ENCODE measurements at places on chromosomes 7 and 10.

DNA sequence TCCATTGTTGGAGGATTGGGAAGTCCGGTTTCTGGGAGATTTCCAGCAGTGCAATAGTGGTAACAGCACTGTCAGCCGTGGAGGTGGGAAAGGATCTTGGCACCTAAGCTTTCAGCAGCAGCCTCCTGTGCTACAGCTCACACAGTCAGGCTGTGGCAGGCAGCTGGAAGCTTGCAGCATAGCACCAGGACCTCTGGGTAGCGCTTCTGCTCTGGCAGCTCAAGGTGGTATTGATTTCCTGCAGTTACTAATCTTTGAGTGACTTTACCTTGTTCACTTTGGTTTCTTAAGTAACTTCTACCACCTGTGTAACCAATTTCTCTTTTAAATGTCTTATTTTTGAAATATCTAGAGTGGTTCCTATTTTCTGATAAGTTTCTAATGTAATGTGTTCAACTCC lies 130.5 kb downstream of the LHFPL3 start:
- no peak for DNase-seq

- no peak for DNase-seq
Observed at GRCh38 chr7:80182630-80183276, 48.1 kb downstream of the GNAI1 start.

DNA sequence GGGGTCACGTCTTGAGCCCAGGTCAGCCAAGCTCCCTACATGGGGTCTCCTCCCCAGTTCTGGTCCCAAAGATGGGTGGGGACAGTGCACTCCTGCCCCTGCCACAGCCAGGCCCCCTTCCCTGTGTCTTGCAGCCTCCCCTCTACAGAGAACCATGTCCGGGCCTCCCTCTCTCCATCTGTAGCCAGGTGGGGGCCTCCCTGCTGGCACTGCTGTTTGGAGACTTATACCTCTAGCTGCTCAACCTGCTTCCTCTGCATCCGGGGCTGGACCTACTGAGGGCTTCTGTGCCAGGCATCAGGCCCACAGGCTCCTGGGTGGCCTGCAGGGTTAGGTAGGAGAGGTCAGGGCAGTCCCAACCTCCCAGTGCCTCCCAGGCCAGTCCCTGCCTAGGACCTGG lies 7.9 kb downstream of the SH2B2 start:
- DNase-seq, result no peak

DNA sequence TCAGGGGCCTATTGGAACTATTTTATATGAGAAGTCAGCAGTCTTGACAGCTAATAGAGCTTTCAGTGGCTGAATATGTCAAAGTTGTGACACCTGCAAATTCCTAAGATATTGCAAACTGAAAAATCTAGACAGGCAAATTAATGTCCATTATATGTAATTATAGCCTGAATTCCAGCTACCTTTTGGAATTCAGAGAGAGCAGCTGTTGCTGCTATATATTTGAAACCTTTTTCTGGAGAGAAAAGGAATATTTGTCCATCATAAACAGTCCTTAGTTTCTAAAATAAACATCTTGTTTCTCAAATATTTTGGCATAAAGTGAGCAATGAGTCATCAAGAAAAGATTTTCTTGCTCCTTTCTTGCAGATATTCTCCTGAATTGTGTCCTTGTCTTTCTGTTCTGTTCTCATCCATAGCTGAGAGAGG lies 408.9 kb upstream of the SEMA3D start:
- no peak for DNase-seq

DNA sequence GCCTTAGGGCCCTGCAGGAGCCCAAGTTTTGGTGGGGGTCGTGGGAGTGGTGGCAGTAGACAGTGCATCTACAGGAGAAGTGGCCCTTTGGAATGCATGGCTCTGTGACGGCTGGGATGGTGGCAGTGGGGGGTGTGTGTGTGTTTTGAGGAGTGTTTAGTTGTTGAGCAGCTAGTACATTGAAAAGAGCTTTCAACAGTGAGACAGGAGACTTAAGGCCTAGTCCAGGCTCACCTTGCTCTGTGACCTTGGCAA lies 27.1 kb downstream of the ZNF775 start:
- DNase-seq, result no peak

DNA sequence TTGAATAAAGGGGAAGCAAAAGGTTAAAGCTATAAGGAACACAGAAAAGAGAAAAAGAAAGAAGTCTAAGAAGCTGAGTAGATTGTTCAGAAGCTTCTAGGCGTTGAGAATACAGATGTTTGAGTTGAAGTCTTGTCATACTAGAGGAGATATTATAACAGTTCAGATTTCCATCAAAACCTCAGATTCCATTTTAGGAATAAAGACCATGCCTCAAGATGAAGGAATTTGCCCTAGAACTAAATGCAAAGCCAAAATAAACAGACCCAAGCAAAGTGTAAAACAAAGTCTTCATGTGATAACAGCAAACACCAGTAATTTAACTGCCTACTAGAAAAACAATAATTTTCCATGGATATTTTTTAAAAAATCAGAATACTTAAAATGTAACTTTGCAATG lies 476.5 kb upstream of the POT1 start:
- DNase-seq, result no peak

- no peak for DNase-seq
Observed at GRCh38 chr7:29087840-29088170, 58.5 kb downstream of the CPVL start.

DNA sequence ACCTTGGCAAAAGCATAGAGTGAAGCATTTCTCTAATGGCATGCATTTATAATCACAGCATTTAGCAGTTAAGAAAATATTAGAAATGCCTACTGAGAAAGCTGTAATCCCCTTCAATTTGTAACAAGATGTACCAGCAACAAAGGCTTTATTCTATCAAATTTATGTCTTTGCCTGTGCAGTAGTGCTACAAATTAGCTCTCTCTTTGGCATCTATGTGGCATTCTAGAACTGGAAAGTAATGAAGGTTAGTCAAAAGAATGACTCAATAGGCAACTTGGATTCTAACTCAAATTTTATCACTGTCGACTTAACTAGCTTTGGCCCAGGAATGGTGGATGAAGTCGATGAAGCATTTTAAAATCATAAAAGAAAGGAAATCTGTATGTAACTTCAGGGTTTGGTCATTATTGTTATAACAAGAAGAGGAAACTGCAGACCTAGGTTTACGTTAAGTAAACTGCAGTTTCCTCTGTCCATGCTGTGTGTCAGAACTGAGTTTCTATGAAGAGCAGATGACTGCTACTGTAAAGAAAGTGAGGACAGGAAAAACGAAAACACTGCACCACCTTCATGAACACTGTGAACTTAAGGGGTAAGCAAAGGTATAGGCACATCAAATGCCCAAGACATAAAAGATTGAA lies 140.0 kb downstream of the RAPGEF5 start:
- no peak for DNase-seq

DNA sequence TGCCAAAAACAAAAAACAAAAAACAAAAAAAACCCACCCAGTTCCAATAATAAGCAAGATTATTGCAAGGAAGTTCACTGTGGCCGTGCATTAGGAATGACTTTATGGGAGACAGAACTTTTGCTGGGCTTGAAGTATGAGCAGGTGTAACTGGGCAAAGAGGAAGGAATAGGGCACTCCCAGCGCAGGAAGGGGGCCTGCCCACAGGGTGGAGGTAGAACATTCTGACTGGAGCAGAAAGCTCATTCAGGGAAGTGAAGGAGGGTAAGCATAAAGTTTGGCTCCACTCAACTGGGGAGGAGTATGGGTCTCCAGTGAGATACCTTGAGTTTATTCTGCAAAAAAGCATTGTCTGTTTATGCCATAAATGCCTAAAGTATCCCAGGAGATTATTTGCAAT lies 42.1 kb upstream of the WIPF3 start:
- no peak for DNase-seq

DNA sequence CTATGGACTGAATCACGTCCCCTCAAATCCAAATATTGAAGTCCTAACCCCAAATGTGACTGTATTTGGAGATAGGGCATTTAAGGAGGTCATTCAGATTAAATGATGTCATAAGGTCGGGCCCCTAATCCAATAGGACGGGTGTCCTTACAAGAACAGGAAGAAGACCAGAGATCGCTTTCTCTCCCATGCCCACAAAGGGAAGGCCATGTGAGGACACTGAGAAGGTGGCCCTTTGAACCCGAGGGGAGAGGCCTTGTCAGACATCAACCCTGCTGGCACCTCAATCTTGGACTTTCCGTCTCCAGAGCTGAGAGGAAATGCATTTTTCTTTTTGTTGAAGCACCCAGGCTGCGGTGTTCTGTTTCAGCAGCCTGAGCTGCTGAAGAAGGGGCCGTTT lies 72.3 kb upstream of the KLF6 start:
- no peak for DNase-seq

- DNase-seq, result no peak
Observed at GRCh38 chr10:86855513-86855912, 99.1 kb downstream of the BMPR1A start.

- no peak for DNase-seq
Observed at GRCh38 chr7:15688279-15688626, 1.8 kb upstream of the MEOX2 start.

GRCh38 chr7:81549484-81550016 lies 220.3 kb downstream of the HGF start:
- DNase-seq, result no peak

GRCh38 chr7:28488061-28488791 lies 75.9 kb downstream of the CREB5 start:
- DNase-seq, result no peak

DNA sequence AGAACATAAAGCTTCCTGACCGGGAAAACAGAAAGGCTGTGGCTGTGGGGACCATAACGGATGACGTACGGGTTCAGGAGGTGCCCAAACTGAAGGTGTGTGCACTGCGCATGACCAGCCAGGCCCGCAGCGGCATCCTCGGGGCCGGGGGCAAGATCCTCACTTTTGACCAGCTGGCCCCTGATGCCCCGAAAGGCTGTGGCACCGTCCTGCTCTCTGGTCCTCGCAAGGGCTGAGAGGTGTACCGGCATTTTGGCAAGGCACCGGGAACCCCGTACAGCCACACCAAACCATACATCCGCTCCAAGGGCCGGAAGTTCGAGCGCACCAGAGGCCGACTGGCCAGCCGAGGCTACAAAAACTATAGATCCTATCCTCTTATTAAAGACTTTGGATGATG lies 179.3 kb downstream of the PTN start:
- no peak for DNase-seq

DNA sequence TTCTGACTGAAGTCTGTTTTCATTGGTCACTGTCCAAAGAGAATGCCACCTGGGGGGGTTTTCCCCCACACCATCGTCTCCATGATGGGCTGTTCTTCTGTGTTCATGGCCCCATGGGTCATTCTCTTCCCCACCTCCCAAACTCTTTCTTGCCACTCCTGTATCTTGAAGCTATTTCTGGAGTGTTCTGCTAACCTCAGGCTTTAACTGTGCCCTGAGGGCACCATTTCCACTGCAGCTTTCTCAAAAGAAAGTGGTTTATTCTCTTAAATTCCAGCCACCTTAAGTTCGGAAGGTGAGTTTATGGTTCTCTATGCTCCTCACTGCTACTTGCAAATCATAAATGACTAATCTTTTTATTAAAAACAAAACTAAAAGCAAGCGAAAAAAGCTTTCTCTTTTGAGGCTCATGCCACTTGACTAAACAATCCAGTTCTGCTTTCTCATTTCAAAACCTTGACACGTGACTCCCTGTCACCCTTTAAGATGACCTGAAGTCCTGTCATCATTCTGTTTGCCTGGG lies 7.4 kb upstream of the APBB1IP start:
- no peak for DNase-seq

DNA sequence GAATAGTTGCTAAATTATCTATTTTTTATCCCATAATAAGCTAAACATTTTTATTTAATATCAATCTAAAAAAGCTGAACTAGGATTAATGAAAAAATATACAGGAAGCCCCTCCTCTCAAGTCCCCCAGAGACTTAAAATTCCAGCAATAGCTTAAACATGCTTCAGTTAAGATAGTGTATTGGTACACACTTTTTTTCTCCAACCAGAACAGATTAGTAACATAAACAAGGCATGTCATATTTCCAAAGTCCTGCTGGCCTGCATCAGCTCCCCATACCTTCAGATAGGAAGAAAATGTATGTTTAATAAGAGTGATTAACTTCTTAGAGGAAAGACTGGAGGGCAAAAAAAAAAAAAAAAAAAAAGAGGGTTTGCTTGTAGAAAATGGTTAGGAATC lies 7.1 kb downstream of the TBX20 start:
- DNase-seq, result no peak

GRCh38 chr10:70584366-70584765 lies 18.2 kb downstream of the PRF1 start:
- DNase-seq, result no peak

DNA sequence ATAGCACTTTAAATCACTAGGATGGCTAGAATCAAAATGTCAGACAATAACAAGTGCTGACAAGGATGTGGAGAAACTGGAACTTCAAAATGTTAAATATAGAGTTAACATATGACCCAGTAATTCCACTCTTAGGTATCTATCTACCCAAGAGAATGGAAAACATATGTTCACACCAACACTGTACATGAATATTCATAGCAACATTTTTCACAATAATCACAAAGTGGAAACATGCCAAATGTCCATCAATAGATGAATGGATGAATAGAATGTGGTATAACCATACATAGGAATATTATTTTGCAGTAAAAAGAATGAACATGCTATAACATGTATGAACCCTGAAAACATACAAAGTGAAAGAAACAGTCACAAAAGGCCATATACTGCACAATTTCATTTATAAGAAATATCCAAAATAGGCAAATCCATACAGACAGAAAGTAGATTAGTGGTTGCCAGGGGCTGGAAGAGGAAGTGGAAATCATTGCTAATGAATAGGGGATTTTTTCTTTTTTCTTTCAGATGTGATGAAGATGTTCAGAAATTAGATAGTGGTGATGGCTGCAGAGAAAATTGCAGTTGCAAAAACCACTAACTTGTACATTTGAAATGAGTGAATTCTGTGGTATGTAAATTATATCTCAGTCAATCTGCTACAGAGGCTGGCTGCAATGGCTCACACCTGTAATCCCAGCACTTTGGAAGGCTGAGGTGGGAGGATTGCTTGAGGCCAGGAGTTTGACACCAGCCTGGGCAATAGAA lies 93.0 kb downstream of the CPVL start:
- DNase-seq, result no peak
